ENCODE measurements at places on chromosomes 16 and 17. TPM values are rescaled to one million over a fixed set of nuclear protein-coding genes. Genes with fewer than 3 reads are reported as not detected.
A peak's percentile ranks its signal among the peaks of the same experiment; 100 is the strongest.

GRCh38 chr16:89246903-89247733, 29.6 kb downstream of the ZNF778 start:
- peak; percentile 92 for ATAC-seq

GRCh38 chr17:6072157-6072556, 2.0 kb downstream of the WSCD1 start:
- ATAC-seq, result no peak

DNA sequence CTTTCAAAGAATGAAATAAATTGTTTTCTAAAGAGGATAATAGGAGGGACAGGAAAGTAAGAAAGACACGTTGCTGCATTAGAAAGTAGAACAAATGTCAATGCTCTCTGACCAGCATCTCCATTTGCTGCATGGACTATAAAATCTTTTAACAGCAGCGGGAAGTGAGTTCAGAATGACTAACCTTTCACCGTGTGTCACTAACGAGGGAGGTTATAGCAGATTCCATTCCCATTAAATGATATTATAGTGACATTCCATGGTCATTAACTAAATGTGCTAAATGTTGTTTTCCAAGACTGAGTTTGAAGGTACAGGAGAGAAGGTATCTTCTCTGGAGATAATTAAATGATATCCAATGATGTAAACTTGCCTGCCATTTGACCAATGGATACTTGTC, 127.1 kb upstream of the HS3ST3A1 start:
- ATAC-seq, result no peak

DNA sequence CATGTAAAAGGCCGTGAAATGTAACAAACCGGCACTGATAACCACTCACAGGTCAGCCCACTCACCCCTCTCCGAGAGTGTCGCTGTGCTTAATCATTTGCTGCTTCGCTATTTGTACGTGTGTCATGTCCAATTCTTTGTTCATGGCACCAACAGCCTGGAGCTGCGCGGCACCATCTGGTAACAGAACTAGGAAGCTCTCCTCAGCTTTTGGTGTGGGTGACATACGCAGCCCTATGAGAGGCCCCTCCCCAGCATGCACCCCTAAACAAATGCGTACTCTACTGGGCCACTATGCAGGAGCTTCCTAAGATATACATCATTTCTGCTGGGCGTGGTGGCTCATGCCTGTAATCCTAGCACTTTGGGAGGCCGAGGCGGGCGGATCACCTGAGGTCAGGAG, 2.3 kb upstream of the PECAM1 start:
- ATAC-seq, result no peak

The PPY gene
- 1.9 TPM for total RNA-seq
